Activated naive CD4-positive, alpha-beta T cell treated with anti-CD3 and anti-CD28 coated beads for 36 hours (primary cell): ENCODE measurements at places on chromosomes 1 and 21.

DNA sequence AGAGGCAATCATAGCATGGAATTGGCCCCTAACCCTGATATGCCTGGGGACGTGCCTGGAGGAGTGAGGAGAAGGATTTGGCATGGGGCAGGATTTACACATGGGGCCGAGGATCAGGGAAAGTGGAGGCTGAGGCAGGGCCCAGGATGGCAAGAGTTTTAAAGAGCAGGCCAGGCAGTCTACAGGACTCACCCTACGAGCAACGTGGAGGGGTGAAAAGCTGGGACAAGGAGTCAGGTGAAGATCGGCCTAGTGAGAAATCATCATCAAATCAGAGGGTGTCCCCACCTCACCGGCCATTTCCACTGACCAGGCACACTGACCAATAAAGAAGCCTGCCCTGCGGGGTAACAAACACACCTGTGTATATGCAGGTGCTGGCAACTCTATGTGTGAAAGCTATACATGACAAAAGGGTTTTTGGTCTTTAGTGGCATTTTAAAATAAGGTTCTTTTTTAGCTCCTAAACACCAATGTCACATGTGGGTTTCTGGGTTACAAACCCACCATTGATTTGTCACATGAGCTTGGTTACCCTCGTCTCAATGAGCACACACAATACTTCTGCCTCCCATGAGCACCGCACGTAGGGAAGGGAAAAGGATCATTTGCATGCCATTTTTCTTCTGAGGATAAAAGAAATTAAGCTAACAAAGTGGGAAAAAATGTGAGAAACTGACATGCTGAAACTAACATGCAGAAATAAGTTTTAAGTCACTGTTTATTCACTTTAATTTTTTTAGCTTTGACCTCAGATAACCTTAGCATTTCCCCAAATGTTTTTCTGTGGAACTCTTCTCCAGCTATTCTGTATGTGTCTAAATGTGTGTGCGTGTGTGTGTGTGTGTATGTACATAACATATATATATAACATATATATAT, 168.1 kb upstream of the EDN2 start:
- peak; percentile 6 for DNase-seq

DNA sequence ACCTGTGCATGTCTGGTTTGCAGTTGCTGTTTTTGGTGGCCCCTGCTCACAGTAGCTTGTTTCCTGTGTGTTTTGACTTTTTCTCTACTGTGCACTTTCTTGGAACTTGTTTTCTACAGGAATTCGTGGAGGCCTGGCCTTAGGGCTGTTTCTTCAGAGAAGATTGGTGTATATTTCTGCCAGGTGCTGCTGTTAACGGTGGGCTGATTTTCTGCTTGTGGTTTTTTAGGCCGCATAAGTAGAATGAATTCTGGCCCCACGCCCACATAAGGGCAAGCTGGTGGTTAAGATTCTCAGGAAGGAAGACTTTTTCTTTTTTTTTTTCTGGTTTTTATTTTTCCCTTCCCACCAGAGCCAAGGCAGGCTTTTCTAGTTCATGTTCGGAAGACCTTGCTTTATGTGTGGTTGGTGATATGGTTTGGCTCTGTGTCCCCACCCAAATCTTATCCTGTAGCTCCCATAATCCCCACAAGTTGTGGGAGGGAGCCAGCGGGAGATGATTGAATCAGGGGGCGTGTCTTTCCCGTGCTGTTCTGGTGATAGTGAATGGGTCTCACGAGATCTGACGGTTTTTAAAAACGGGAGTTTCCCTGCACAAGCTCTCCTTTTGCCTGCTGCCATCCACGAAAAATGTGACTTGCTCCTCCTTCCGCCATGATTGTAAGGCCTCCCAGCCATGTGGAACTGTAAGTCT, 71.5 kb upstream of the DISP3 start:
- peak; percentile 20 for DNase-seq

DNA sequence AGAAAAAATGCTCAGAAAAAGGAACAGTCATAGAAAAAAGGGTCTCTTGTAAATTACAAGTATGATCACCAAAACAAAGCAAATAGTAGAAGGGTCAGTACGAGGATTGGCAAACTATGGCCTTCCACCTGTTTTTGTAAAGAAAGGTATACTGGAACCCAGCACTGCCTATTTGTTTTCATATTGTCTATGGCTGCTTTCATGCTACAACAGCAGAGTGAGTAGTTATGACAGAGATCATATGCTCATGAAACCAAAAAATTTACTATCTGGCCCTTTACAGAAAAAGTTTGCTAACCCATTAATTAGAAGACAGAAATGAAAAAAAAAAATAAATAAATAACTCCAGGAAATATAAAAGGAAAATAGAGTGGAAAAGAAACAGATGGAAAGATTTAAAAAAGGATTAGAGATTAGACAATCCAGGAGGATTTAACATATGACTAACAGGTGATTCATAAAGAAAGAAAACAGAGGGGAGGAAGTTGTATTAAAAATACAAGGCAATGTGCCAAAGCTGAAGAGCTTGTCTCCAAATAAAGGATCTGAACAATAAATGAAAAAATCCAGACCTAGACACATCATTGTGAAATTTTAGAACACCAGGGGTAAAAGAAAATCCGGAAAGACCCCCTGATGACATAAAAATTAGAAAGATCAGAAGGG, 108.5 kb upstream of the SERTAD4 start:
- no peak for DNase-seq

DNA sequence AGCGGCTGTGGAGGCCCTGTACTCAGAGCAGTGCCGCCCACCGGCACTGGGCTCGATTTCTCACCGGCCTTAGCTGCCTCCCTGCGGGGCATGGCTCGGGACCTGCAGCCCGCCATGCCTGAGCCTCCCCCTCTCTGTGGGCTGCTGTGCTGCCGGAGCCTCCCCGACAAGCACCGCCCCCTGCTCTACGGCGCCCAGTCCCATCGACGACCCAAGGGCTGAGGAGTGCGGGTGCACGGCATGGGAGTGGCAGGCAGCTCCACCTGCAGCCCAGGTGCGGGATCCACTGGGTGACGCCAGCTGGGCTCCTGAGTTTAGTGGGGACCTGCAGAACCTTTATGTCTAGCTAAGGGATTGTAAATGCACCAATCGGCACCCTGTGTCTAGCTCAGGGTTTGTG, 5.2 kb upstream of the SOD1 start:
- no peak for DNase-seq
